Stimulated activated CD4-positive, alpha-beta T cell treated with anti-CD3 and anti-CD28 coated beads, Interleukin-12 subunit alpha, Interleukin-12 subunit beta, amount 100 ng/mL, for 48 hours (primary cell): ENCODE measurements at places on chromosomes 3 and 15.

DNA sequence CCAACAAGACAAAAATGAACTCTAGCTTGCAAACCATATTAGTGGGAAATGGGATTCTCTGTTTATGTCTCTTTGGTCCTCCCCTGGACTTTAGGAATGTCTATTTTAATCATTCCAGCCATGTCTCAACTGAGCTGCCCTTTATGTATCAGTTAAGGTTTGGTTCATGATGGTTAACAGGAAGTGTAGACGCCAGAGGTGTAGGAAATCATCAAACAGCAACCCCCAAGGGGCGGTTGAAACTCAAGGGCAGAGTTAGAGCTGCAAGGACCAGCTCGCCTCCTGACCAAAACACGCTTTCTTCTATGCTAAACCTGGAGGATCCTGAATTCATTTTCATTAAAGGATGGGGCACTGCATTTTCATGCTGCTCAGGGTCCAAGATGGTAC lies 53.7 kb upstream of the HEG1 start:
- DNase-seq: no peak

DNA sequence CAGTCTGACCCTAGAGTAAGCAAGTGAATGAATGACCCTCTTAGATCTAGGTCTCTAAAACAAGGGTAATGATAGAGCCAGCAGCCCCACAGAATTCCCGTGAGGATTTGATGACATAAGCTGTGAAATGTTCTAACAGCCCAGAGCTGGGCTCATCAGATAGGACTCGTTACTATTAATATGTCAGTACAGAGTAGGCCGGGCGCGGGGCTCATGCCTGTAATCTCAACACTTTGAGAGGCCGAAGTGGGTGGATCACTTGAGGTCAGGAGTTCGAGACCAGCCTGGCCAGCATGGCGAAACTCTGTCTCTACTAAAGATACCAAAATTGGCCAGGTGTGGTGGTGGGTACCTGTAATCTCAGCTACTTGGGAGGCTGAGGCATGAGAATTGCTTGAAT lies 190.3 kb downstream of the FEZF2 start:
- no peak for DNase-seq

- peak; percentile 42 for DNase-seq
Observed at GRCh38 chr15:84715441-84716035, 401 bp downstream of the SEC11A start.

DNA sequence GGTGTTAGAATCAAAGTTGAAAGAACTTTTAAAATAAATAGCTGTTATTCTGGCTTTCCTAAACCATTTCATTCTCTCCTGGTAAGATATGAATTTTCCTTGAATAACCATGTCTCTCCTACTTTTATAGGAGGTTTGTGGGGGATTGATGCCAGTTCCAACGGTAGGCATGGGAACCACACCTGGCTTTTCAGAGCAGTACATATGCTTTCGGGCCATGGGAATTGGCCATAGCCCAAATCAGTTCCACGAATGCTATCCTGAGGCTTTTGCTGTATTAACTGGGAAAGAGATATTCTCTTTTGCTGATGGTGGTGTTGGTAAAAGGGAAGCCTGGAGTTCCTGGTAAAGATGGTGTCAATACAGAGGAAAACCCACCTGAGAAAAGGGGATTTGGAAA lies 396.2 kb upstream of the ZNF385D start:
- DNase-seq: no peak

DNA sequence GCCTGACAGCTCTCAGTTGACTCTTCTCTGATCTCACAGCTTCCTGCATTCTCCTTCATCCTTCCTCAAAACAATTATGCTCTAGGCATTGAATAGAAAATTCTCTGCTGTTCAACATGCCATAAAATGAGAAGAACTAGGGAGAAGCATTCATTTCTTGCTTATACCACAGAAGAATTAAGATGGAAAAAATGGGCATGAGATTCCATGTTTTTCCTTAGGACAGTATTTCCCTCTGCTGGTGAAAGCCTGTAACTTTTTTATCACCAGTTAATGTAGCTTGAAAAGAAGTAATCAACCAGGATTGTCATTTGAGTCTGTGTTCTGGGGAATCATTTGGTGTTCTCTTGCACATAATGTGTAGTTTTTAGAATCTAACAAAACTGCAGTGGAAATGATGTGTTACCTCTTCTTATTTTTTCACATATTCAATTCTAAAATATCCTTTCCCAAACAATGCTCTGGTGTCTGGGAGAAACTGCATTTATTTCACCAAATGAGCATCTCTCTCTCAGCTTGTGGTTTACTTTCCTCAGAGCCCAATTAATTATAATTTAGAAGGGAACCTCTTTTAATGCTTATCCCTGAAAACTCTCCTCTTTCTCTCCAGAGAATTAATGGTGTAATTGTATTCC lies 92.8 kb upstream of the DCBLD2 start:
- DNase-seq: no peak
